GM23248 (cell line): ENCODE measurements at places on chromosomes 5 and 9. TPM values are rescaled to one million over a fixed set of nuclear protein-coding genes. Genes with fewer than 3 reads are reported as not detected.

DNA sequence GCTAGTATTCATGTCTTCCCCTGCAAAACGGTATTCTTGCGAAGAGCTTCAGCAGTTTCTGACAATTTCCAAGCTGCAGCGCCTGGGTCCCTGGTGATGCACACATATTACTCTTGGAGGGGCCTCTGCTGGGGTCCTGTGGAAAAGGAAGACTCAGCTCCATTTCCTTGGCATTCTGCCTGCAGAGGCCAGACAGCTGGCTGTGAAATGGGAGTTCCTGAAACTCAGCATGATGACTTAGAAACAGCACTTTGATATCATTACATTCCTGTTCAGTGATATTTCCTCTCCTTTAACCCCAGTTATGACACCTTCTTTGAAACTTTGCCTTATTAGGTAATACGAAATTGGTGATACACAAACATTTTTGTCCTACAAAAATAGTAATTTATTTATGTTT is 98.5 kb downstream of the APBA1 start:
- DNase-seq = peak; percentile 47
- H3K36me3 ChIP-seq = no peaks in the 10 kb centered on the region
- peaks cover 51% of the 10 kb centered on the region for H3K4me1 ChIP-seq
- H3K27ac ChIP-seq = no peak overlapping the region
- H3K4me3 ChIP-seq = no peak overlapping the region
- no peaks in the 10 kb centered on the region for H3K27me3 ChIP-seq

GRCh38 chr9:121240472-121241135 is 27.4 kb upstream of the GSN start:
- H3K4me1 ChIP-seq = peaks cover 41% of the 10 kb centered on the region
- H3K4me3 ChIP-seq = no peak overlapping the region
- no peaks in the 10 kb centered on the region for H3K27me3 ChIP-seq
- peak; percentile 26 for DNase-seq
- H3K27ac ChIP-seq = peak overlapping the region; percentile 16
- H3K36me3 ChIP-seq = no peaks in the 10 kb centered on the region

Gene TRPM6
- not detected in 2 replicates for total RNA-seq

Gene PGM5
- total RNA-seq = 0.11 TPM in 1 of 2 replicates, not detected in the other

Gene PHF24
- 0.25 TPM in 1 of 2 replicates, not detected in the other for total RNA-seq
